Kidney (tissue), 22 donors: ENCODE measurements at places on chromosomes 13 and 19. TPM values are rescaled to one million over a fixed set of nuclear protein-coding genes. Genes with fewer than 3 reads are reported as not detected.
A peak's percentile ranks its signal among the peaks of the same experiment; 100 is the strongest.

DNA sequence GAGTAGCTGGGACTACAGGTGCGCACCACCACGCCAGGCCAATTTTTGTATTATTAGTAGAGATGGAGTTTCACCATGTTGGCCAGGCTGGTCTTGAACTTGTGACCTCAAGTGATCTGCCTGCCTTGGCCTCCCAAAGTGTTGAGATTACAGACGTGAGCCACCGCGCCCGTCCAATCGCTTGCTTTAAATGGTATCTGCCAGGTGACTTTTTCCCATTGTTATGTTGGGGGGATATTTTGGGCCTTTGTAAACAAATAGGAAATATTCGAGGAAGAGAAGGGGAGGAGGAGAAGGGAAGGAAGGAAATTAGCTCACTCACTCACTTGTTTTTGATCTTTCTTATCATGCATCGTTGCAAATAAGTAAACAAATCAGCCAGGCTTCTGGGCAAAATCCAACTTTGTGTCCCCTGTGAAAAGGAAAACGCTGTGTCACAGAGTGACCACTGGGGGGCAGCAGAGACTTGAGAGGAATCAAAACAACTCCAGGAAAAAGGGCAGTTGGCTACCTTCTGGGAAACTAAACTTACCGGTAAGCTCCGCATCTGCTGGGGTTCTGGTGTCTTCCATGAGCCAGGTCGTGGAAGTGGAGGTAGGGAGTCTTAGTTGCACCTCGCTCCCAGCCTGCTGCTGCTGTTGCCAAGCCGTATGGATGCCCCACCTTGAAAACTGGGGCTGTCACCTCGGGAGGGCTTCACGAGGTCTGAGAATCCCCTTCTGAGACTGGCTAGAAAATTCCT lies 9.3 kb upstream of the RANBP3 start:
- peak; percentile 86 for DNase-seq

DNA sequence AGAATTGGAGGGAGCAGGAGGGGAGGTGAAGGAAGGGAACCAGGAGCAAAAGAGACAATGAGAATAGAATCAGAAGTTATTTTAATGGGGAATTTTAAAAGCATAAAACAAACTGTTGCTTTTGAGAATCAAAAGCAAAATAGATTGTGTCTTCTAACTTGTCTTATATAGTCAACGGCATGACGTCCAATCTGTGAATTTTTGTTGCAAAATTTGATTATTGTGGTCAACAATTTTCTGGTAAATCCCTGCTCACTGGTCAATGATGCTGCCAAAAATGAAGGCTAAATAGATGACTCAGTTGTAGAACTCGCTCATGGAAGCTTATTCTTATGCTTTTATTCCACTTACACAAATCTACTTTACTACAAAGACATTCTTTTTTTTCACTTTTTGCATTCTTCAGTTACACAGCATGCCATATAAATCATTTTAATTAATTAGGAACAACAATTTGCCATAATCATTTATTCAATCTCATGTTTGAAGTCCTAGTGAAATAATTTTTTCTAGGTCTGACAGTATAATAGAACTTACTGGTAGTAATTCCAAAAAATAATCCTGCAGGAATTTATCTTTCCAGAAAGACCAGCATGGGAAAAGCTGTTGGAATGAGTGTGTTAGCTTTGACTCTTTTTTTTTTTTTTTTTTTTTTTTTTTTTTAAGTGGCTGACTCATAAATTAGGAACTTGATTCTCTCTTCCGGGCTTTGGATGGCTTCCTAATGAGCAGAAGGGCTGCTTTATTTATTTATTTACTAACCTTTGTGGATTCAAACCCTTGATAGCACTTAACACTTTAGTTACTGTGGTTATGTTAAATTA lies 256.9 kb downstream of the SPRY2 start:
- DNase-seq, result no peak

DNA sequence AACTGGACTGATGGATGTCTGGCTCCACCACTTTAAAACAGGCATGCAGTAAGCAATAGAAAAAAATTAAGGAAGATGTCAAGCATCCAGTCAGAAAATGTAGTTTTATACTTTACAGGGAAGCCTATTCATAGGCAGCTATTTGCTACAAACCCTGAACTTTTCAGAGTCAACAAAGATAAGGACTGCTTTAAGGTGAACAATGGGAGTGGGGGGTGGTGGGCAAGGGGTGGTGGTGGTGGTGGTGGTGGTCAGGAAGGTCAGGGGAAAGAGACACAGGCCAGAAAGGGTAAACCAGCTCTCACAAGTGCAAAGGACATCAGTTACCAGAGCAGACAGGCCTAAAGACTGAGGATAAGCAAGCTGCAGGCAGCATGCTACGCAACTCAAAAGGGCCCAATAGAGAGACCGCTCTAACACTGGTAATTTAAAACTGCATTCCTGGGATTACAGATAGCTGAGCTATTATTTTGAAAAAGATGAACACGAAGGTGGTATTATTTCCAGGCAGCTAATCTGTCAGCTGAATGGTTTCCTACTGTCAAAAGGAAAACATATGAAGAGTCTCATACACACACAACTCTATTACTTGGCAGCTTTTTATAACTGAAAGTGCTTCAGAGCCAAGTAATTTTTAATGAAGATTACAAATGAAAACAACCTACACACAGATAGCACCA lies 14.8 kb downstream of the BRD4 start:
- DNase-seq, result no peak

DNA sequence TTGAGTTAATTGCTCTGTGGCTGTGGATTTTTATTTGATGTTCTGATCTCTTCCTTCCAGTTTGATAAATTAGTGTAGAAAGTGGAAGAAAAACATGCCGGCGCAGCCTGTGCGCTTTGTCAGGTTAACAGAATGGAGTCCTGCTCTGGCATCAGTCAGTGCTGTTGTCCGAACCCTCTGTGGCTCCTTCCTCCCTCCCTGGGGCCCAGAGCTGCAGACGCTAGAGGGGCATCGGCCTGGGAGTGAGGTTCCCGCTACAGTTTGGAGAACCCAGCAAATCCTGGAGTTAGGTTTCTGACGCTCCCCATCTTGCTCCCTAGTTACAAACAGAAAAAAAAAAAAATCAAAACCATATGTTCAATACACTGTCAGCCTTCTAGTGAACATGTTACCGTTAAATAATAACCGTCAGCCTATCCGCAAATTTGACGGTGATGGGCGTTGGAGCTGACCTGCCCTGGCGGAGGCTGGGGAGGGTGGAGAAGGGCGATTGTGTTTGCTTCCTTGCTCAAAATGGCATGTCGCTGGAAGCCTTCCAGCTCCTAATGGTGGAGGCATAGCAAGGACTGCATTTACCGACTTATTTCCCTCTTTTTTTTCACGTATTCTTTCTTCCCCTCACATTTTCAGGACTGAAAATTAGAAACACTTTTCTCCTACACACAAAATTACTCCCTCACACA lies 13.6 kb downstream of the MBNL2 start:
- no peak for DNase-seq

Gene LSR
- 87.2 TPM for total RNA-seq

DNA sequence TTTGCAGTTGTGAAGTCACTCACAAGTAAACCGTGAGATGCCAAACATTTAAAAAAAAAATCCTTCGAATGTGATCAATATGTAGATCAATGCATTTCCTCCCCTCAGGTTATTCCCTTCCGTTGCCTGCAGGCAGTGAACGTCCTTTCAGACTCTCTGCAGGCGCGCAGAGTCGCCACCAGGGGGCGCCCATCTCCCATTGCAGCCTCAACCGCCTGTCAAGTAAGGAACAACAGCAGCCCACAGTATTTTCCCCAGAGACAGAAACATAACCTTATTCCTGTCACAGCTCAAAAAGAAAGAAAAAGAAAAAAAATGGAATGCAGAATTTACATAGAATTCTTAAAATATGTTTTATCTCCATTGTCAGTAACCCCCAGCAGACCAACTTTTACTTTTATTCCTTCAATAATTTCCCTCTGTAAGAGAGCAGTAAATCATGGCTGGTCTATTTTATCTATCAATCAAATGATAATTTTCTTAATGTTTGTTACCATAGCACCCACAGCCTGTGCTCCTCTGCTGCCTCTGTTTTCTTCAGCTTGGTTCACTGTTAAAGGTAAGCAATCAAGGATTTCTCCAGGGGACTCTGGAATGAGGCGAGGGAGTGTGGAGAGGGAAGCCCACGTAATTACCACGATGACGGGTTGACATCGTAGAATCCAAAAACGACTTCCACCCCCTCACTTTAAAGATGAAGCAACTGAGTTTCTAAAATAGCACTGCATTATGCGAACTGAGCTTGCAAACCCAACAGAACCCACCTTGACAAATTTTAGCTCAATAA lies 637.6 kb upstream of the ARGLU1 start:
- DNase-seq, result peak; percentile 79

Gene CGB5
- not detected for total RNA-seq

DNA sequence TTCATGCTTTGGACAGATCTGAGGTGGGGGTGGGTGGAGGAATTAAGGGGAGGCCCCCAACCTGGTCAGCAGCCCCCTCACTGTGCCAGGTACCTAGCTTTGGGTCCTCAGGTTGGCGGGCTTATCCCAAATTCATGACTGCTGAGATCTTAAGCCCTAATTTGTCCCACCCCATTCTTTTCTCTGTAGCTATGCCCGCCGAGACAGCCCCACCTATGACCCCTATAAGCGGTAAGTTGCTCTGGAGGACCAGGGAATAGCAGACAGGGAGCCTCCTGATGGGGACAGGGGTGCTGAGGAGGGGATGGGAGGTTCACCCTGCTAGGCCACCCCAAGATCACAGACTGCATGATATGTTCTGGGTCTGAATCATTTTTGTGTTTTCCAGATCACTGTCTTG lies 14.3 kb downstream of the ZNF296 start:
- DNase-seq, result no peak

Gene MISP
- 17.8 TPM for total RNA-seq

Gene PCDH9
- 9.5 TPM for total RNA-seq

DNA sequence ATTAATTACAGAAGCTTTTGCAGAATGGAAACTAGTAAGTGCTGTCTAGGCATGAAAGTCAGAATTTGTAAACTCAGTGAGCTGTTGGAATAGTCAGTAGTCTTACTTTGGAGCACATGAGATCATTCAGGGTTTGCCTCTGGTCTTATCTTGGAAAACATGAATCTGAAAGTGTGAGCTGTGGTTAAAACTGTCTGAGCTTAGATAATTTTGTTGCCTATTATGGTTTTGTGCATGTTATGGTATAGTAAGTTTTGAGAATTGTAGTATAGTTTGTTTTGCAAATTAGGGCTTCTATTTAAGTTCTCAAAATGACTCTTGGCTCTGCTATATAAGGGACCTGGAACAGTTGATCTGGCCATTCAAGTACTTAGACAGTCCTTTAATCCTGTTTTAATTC lies 53.7 kb upstream of the TRPC4 start:
- no peak for DNase-seq

Gene TLE6
- total RNA-seq, result 3.7 TPM

Gene NRTN
- 3.5 TPM for total RNA-seq

DNA sequence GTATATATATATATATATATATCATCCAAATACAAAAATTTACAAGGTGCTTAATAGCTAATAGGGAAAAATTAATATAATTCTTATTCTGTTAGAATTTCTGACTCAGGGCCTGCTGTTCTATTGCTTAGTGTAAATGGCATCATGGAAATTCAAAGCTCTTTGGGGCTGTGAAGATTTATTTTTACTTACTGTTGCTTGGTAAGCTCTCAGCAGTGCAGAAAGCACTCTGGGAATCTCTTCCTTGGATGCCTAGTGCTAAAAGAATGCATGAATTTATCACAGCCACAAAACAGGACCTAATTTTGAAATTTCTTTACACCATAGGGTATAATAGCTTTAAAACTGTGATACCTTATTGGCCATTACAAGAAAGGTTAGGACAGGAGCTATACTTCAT lies 69.3 kb upstream of the SLAIN1 start:
- DNase-seq, result no peak

Gene CLIP3
- total RNA-seq, result 10.3 TPM

- peak; percentile 82 for DNase-seq
Observed at GRCh38 chr19:8577247-8577646, at the start of gene MYO1F. MYO1F (minus strand) TSS chr19:8577442; CDS start chr19:8577309, 133 bp downstream.

Gene CBLC
- total RNA-seq, result 11.5 TPM

- DNase-seq, result no peak
Observed at GRCh38 chr19:17001603-17002183, 24.9 kb downstream of the CPAMD8 start.

Gene ATXN8OS
- total RNA-seq, result not detected

Gene ZFP28
- total RNA-seq, result 11.6 TPM

Gene GRK1
- not detected for total RNA-seq

Gene PLEKHJ1
- 59.7 TPM for total RNA-seq

Gene PLIN4
- 2.2 TPM for total RNA-seq
